ENCODE measurements at places on chromosomes 6 and 20.

DNA sequence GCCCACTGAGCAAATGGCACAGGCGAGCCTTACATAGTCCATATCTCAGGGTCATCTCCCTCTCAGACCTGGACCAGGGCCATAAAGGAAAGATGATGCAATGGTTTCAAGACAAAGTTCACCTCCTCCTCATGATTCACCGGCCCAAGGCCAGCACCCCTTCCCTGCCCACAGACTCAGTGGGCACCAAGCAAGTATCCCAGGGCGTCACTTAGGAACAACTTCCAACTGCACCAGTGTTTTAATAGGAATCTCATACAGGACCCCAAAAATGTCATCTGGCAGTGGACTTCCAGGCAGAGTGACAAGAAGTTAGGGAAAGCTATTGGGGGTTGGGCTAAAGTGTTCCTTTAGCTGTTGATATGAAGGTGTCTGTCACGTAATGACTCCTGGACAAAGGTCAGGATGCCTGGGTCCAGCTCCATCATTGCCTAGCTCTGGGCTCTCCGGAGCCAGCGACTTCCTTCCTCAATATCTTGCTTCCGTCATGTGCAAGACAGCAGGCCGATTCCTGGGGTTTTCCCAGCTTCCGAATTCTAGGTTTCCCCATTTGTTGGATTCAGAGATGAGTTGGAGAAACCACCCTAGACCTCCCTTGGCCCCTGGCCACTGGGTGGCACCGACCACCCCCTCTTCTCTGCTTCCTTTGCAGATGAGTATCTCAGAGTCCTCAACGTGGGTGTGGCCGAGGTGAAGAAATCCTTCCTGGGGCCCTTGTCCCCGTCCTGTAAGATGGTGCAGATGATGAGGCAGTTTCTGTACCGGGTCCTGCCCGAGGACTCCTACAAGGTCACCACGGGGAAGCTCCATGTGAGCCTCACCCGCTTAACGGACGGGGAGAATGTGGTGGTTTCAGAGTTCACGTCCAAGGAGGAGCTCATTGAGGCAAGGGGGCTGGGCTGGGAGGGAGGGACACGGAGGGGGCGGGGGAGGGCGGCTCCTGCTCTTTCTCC lies 21.1 kb downstream of the PNPLA1 start:
- DNase-seq, result no peak

DNA sequence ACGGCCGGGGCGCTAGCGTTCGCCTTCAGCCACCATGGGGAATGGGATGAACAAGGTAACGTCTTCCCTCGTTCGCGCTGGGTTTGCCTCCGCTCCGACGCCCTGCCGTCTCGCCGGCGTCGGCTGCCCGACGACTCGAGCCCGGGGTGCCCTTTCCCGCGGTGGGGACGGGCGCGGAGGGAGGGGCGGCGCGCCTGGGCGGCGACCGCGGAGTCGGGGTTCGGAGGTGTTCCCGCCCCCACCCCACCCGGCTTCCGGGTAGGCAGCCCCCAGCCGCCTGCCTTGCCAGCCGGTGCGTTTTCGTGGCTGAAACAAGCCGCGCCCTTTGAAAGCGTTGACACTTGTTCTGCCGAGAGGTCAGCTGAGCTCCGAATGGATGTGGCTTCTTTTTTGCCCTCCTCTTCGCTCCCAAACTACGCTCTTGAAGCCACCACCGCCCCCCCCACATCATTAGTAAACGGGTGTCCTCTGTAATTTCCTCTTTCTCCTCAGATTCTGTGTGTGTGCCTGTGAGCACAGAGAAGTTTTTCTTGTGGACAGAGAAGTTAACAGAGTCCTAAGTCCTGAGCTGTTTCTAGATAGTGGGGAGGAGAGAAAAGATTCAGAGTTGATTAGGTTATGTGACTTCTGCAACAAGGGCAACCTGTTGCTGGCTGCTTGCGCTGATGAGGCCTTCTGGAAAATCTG lies 362 bp downstream of the DUSP22 start:
- DNase-seq, result no peak

DNA sequence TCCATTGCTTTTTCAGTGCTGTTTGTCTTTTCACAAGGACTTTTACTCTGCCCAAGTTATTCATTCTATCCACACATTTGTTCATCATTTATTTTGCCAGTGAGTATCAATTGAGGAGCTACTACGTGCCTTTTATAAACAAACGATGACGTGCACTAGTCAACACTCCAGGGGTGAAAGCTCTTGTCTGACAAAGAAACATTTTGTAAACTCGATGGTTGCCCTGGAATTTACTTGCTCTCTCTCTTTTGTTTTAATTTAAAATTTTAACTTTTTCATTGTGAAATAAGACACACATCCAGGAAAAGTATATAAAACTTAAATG lies 8.3 kb upstream of the MRPS18A start:
- no peak for DNase-seq

- DNase-seq, result no peak
Measured at GRCh38 chr6:163985710-163986109, 571.2 kb downstream of the QKI start.

DNA sequence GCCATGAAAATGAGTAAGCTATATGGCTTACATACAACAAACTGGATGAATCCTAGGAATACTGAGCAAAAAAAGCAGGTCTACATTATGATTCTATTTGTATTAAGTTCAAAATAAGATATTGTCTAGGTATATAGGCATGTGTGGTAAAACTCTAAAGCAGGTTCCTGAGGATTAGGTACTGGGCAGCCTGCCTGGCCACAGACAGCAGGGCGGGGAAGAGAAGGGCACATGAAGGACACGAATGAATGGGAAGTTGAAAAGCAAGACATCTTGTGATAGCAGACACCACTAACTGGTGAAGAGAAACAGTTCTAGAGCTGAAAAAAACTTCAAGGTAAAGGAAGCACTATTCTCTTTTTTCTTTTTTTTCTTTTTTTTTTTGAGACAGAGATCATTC lies 72.6 kb upstream of the SLC4A11 start:
- no peak for DNase-seq

GRCh38 chr6:156859686-156860085 lies 82.5 kb downstream of the ARID1B start:
- DNase-seq, result no peak

GRCh38 chr20:23519556-23519955 lies 28.6 kb downstream of the CST8 start:
- no peak for DNase-seq

- no peak for DNase-seq
Measured at GRCh38 chr6:66985816-66986215, 1278.8 kb upstream of the EYS start.

Data from hypothalamus (tissue), 51 donors.